ENCODE measurements at places on chromosomes 3 and 15.
A peak's percentile ranks its signal among the peaks of the same experiment; 100 is the strongest.

DNA sequence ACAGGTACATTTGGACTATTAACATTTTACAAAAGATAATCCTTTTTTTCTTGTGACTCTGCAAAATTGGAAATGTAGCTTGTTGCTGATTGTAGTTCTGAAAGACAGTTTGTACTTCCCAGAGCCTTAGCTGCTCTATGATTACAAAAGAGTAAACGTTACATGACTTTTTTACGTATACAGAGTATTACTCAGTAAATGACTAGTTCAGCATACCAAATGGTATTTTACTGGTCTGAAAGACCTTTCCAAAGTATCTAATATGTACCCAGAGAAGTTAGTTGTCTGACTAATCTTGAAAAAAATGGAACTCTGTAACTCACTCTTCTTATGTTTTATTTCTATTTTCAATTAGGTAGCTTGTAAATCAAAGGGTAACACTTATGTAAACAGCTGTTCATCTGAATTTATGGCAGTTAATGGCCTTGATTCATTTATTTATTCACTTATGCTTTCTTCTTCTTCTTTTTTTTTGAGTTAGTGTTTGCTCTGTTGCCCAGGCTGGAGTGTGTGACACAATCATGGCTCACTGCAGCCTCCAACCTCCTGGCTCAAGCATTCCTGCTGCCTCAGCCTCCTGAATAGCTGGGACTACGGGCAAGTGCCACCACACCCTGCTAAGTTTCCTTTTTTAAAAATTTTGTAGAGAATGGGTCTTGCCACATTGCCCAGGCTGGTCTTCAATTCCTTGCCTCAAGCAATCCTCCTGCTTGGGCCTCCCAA is 151.7 kb downstream of the C3orf38 start:
- no peak for DNase-seq

DNA sequence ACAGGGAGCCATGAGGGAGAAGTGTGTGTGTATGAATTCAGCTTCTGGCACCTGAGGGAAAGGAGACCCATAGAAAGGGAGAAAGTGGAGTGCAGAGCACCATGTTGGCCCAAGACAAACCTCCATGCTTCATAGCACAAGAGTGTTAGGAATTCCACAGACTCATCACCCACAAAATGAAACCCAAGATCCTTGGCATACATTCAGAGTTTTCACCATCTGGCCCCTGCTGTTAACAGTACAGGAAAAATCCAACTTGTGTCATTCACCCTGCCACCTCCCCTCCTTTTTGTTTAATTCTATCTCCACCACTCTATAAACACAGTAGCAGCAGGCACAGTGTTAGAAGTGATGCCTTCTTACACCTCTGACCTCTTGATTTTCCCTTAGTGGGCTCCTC is 60.0 kb upstream of the MNS1 start:
- peak; percentile 68 for DNase-seq

DNA sequence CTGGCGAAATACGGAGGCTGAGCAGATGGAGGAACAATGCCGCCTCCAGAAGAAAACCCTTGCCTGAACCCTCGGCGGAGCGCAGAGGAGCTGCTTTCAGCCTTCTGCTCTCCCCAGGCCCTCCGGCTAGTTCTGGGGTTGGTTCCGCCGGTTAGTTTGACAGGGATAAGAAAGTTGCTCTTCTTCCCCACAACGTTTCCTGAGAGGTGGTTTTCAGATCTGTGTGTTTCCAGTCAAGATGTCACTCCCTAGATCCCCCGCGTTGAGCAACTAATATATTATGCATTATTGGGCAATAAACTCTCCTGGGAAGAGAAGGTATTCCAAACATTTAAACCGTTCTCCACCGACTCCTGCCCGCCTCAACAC is 551 bp downstream of the NLGN1 start:
- no peak for DNase-seq

DNA sequence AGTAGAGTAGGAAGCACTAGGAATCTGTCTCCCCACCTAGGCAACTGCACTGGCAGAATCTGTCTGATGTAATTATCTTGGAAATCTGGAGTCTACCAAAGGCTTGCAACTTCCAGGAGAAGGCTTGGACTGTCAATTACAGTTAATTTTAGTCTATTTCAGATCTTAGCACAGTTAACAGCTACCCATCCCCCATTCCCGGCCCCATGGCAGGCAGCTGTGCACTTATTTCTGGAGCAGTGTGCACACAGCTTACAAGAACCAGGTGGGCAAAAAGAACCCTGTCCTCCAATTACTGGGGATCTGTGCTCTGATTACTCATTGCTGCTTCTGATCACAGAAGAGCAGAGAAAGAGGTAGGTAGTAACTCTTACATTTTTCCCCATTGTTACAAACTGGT is 12.3 kb upstream of the CDAN1 start:
- no peak for DNase-seq

DNA sequence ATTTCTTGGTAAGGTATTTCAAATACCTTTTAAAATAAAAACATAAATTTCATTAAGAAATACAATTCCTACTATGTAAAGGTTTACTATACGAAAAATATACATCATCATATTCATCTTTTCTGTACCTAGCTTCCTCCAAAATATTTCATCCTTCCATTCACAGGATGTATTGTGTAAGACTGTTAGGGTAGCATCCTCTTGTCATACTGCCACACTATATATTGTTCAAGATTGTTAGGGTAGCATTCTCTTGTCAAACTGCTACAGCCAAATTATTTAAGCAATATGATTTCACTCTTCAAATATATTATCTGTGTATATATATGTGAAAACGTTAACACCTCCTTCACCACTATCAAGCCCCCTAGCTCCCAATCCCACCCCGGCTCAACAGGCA is 3.5 kb downstream of the RPL22L1 start:
- DNase-seq = no peak

DNA sequence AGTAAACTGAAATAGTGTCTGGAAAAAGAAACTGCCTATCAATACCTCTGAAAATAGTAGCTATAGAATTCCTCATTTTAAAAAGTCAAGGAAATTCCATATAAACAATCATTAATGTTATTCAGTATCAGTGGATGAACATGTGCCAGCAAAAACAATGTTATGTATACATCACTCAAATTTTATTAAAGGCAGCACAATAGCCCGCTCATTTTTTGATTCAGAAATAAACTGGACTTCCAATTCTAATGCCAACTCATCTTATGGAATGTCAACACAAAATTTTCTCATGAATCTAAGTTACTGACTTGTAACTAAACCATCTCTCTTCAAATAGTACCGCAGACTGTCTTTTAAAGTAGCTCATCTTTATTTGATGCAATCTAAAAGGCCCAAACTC is 19.0 kb downstream of the THBS1 start:
- no peak for DNase-seq

GRCh38 chr15:99143242-99143641 is 38.4 kb downstream of the SYNM start:
- no peak for DNase-seq

- no peak for DNase-seq
Observed at GRCh38 chr15:55337160-55337559, 18.1 kb downstream of the PIGB start.

DNA sequence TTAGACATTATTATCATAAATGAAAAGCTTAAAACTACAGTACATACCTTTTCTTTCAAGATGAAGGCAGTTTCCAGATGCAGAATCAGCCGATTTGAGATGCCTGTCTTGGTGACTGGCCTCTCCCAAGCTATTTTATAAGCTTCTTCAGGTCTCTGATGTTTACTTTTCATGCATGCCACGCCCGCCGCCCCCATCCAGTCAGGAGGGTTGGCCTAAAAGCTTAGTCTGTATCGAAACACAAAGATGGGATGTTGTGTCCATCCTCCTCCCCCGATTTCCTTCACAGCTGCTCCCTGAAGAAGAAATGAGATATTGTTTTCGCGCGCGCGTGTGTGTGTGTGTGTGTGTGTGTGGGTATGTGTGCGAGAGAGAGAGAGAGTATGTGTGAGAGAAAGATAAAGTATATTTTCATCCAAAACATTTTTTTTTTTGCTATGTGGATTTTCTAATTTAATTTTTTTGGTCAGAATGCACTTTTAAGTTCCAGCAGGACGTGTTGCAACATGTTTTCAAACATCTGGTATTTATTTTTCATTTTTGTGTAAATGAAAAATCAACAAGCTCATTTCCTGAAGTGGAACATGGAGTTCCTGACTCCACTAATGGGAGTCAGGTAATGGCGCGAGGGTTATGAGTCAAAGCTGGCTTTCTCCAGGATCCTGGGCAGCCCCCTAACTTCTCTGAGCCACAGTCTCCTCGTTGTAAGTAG is at the start of gene APOD:
Gene APOD (minus strand): TSS at position 110 of the 712 bp plus-strand sequence. CDS start 4,479 bp downstream, outside the sequence.
- DNase-seq = no peak

DNA sequence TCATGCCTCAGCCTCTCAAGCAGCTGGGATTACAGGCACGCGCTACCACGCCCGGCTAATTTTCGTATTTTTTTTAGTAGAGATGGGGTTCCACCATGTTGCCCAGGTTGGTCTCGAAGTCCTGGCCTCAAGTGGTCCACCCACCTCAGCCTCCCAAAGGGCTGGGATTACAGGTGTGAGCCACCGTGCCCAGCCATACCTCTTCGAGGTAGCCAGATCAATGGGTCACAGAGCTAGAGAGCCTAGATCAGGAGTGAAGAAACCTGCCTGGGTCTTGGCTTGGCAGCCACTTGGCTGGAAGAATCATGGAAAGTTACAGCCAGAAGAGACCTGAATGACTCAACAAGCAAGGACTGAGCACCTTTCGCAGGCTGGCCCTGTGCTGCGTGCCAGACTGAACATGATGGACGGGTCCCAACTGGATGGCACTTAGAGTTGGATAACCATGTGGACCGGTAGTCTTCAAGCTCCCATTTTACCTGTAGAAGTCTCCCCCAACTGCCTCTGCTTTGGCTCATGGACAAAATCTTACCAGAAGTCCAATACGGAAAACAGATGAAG is 29.7 kb downstream of the GNB5 start:
- DNase-seq = no peak

GRCh38 chr3:185825006-185825638 is at the start of gene IGF2BP2:
Gene IGF2BP2, minus strand, starts transcription at chr3:185825042. Its CDS starts 82 bp downstream, at chr3:185824960.
- DNase-seq = no peak

DNA sequence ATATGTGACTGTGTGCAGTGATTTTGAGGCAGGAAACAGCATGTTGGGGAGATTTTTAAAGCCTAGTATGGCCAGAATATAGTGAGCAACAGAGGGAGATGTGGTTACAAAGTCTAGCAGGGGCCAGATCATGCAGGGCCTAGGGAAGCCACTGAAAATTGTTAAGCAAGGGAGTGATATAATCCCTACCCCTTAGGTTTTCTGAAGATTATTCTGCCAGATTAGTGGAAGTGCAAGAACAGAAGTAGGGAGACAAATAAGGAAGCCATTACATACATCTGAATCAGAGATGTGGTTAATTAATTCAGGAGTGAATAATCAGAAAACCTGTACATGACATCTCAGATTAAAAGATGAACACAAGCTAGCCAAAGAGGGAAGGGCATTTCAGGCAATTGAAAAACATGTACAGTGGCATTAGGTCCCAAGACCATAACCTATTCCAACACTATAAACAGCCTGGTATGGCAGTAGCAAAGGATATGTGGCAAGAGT is 54.8 kb downstream of the MSL2 start:
- no peak for DNase-seq

DNA sequence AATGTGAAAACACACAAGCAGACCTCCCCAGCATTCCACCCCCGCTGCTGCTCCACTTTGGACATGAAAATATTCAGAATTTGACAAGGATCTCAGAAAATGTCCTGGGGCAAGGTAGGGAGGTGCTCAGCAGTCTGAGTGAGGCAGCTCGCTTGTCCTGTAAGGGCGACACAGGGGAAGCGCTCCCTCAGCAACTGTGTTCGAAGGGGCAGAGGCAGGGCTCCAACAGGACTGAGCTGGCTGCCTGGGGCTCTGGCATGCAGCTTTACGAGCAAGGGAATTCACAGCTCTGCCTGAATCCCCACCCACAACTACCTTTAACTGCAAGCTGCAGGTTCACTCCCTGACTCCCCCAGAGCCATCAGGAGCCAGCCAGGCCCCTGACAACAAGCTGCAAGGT is 287.0 kb upstream of the LYSMD4 start:
- DNase-seq = no peak

DNA sequence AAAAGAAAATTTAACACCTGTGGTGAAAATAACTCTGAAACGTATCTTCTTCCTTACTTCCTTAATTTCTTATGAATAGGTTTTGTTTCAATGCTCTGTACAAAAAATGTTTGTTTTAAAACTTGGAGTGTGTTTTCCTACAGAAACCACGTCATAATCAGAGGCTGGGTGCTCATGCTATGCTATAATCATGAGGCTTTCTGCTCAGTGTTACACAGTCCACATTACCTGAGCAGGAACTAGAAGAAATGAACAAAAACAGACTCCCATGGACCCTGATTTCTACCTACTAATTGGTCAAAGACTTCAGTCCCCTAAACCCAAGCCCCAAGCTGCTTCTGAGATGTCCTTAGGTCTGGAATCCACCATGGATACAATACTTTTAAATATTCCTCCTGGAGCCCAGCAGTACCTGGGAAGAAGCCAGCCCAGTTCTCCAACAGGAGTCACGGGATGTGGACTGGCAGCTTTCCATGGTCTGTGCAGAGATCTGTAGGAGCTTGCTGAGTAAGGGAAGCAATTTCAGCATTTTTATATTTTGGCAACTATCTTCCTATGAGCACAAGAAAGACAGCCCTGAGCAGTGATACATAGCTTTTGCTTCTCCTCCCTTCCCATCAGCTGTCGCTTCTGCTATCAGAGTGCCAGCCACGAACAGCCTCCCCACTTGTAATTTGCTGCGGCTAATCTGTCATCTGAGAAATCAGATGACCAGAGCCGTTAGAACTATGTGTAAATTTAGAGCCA is 65.6 kb downstream of the WDR72 start:
- DNase-seq = no peak

GRCh38 chr3:23594066-23594465 is 211.7 kb upstream of the UBE2E1 start:
- no peak for DNase-seq

GRCh38 chr3:184636741-184637316 is 75.0 kb downstream of the MAGEF1 start:
- no peak for DNase-seq

DNA sequence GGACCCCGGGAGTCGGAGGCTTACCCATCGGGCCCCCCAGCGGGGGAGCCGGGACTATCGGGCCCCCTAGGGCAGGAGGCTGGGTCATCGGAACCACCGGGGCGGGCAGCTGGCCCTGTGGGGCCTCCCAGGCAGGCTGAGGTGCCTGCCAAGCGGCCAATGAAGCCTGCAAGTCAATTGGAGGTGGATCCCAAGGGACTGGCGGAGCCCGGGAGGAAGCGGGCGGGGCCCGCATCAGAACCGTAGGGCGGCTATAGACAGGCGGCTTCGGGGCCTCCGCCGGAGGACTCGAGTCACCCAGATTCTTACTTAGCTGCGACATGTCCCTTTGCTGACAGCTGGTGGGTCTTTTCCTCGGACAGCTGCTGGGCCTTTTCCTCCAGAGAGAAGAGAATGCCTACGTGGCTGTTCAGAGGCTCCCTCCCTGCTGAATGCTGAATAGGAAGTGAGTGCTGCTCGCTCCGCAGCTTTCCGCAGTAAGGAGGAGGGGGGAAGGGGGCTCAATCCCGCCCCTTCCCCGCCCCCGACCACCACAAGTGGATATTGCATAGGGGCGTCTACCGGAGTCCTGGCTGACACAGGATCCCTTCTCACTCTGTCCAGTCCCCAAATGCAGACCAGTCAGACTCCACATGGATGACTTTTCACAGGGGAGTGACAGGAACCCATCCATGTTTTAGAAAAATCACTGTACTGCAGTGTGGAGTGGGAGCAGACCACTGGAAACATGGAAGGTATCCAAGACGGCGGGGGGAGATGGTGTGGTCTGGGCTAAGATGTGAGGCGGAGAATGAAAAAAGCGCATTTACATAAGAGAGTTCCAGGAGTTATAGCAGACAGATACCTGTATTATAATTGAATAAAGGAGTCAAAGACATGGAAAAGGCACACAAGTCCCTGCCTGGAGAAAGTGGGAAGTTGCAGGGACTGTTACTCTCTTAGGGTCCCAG is at the start of gene MAGEL2:
Gene MAGEL2 (minus strand): TSS at position 447 of the 950 bp plus-strand sequence. CDS start 125 bp downstream, at position 322.
- peak; percentile 46 for DNase-seq

All from NCI-H524 treated with DMSO at 0.1 percent for 48 hours (cell line).